ENCODE measurements at places on chromosomes 3 and 15. TPM values are rescaled to one million over a fixed set of nuclear protein-coding genes. Genes with fewer than 3 reads are reported as not detected.

Gene PXK
- 49.0 TPM for total RNA-seq

Gene GOLGA8Q
- total RNA-seq: 1.5 TPM

Gene FOXB1
- not detected for total RNA-seq

GRCh38 chr3:170077361-170077760, 39.6 kb downstream of the GPR160 start:
- H3K36me3 ChIP-seq: no peaks in the 10 kb centered on the region
- H3K27ac ChIP-seq: no peak overlapping the region
- H3K4me1 ChIP-seq: no peaks in the 10 kb centered on the region
- H3K4me3 ChIP-seq: no peak overlapping the region

DNA sequence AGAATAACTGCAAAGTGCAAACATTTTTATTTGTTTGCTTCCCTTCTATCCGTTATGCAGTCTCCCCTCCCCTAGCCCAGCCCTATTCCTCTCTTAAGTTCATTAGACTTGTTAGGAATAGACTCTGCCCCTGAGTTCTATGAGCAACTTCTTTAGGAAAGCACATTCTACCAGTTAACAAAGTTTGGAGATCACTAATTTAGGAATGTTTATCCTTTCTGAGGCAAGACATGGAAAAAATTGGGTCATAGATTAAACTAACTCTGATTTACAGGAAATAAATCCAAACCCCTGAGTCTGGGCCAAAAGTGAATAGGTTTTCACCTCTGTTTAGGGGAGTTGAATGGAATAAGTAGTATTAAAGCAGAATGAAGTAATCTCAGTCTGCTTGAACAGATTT, 34.4 kb downstream of the C3orf80 start:
- no peaks in the 10 kb centered on the region for H3K4me1 ChIP-seq
- no peak overlapping the region for H3K27ac ChIP-seq
- no peak overlapping the region for H3K4me3 ChIP-seq
- DNase-seq: no peak

DNA sequence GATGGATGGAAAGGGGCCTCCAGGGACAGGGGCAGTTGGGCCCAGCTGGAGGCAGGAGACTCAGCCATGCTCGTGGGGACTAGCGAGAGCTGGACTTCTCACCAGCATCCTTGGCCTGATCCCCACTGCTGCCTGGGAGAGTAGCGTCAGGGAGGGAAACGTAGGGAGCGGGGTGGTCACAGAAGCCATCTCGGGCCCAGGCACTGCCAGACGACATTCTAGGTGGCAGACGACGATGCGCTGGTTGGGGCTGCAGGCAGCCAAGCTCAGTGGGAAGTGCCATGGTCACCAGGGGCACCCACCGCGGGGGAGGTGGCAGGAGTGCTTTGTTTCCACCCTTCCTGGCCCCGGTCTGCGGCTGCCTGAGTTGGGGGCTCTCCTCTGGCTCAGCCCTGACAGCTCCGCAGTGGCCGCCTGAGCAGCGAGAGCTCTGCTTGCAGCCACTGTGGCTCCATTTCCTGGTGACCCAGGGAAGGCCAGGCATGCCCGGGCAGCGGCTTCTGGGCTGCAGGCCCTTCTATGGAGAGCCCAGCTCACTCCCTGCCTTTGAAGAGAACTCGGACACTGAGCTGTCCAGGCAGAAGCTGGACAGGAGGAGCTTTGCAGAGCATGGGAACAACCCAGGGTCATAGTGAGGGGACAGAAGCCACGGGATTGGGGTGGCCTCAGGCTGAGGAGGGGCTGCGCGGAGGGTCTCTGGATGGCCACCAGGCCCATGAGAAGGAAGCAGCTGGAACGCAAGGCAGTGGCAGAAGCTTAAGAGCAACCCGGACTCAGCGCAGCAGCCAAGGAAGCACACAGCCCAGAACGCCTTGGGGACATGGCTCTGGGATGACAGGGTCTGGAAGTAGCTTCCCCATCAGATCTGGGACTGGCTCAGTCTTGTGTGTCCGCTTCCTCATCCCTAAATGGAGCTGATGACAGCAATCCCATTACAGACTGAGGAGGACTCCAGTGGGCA, 30.8 kb downstream of the KLHL25 start:
- H3K27ac ChIP-seq: peak overlapping the region; percentile 54
- no peak for DNase-seq
- H3K4me3 ChIP-seq: no peak overlapping the region
- H3K27me3 ChIP-seq: no peaks in the 10 kb centered on the region
- peaks cover 43% of the 10 kb centered on the region for H3K36me3 ChIP-seq

DNA sequence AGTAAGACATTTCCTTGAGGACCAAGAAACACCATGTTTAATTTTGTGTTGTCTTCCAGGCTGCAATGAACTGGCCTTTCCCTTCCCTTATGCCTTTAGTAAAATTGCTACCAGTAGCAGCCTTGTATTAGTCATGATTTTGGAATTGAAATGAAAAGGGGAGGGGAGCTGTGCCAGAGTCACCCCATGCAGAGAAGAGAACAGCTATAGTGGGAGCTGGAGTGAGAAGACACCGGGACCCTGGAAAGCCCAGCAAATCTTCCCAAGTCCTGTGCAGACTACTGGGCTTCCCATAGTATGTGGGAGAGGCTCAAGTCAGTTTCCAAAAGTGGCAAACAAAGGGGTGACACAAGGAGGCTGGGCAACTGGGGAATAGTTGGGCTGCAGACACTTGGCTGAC, 178.5 kb downstream of the NR1D2 start:
- H3K4me1 ChIP-seq: no peaks in the 10 kb centered on the region
- no peaks in the 10 kb centered on the region for H3K36me3 ChIP-seq
- DNase-seq: no peak
- H3K4me3 ChIP-seq: no peak overlapping the region

- no peaks in the 10 kb centered on the region for H3K36me3 ChIP-seq
- DNase-seq: no peak
- H3K4me1 ChIP-seq: no peaks in the 10 kb centered on the region
- H3K27me3 ChIP-seq: no peaks in the 10 kb centered on the region
- H3K4me3 ChIP-seq: no peak overlapping the region
Measured at GRCh38 chr3:167502401-167502800, 28.6 kb upstream of the SERPINI2 start.

DNA sequence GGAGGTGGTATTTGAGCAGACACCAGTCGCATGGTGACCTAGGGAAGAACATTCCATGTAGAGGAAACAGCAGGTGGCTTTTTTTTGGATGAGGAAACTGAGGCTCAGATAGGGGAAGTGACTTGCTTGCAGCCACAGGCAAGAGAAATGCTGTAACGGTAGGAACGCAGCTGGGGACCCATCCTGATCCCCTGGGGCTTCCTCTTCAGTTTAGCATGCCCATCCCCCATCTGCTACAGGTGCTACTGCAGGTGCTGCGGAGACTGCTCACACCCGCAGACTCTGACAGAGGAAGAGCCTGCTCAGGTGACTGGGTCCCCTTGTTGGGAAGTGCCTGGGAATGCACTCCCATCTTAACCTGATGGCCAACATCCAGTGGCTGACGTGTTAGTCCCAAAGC, 55.4 kb upstream of the SEC13 start:
- no peaks in the 10 kb centered on the region for H3K36me3 ChIP-seq
- no peaks in the 10 kb centered on the region for H3K27me3 ChIP-seq
- no peak overlapping the region for H3K4me3 ChIP-seq
- H3K27ac ChIP-seq: no peak overlapping the region
- no peaks in the 10 kb centered on the region for H3K4me1 ChIP-seq

DNA sequence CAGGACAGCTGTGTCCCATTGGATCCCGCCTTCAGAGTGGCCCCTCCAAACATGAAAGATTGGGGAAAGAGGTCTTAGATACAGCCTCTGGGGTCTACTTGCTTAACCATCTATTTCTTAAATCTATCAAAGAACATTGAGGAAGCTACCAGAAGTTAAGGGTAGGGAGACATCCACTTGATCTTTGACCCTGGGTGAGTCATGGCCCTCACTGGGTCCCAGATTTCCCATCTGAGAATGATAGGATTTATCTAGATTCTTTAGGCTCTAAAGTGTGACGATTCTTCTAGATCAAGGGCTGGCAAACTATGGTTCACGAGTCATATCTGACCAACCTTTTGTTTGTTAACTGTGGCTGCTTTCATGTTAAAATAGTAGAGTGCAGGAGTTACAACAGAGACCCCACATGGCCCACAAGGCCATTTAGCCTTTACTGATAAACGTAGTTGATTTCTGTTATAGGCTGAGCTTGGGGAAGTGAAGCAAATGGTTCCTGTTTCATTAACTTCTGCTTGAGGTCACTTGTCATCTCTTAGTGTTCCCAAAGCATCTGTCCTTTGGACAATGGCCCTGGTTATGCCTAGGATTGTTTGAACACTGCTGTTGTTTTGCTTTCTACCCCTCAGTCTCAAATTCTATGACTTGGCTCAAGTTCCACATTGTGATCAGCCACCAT, 8.0 kb downstream of the MUC13 start:
- H3K36me3 ChIP-seq: no peaks in the 10 kb centered on the region
- no peak overlapping the region for H3K27ac ChIP-seq
- H3K27me3 ChIP-seq: no peaks in the 10 kb centered on the region
- H3K4me3 ChIP-seq: no peak overlapping the region
- DNase-seq: no peak

DNA sequence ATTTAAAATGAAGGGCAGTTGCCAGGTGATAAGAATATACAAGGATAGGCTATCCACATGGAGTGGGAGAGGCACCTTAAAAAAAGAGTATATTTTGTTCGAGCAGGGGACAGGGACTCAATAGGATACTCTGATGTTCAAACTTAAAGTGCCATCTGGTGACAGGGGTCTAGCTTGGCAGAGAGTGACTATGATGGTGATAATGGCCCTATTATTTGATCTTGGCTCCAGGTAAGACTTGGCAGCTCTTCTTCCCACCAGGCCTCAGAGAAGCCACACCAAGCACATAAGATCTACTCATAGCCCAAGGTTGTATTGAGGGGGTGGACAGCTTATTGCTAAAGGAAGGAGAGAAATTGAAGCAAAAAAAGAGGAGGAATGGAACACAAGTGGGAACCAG, 109.0 kb upstream of the MANF start:
- no peaks in the 10 kb centered on the region for H3K36me3 ChIP-seq
- H3K4me1 ChIP-seq: no peaks in the 10 kb centered on the region
- DNase-seq: no peak
- no peaks in the 10 kb centered on the region for H3K27me3 ChIP-seq
- no peak overlapping the region for H3K4me3 ChIP-seq
- H3K27ac ChIP-seq: no peak overlapping the region

- H3K27me3 ChIP-seq: no peaks in the 10 kb centered on the region
- no peak for DNase-seq
- no peaks in the 10 kb centered on the region for H3K4me1 ChIP-seq
- H3K4me3 ChIP-seq: no peak overlapping the region
- no peaks in the 10 kb centered on the region for H3K36me3 ChIP-seq
Measured at GRCh38 chr3:103406320-103406850, 971.6 kb downstream of the ZPLD1 start.

- no peak for DNase-seq
- no peaks in the 10 kb centered on the region for H3K36me3 ChIP-seq
- no peak overlapping the region for H3K27ac ChIP-seq
- no peak overlapping the region for H3K4me3 ChIP-seq
Measured at GRCh38 chr15:45132844-45133560, 3.2 kb downstream of the DUOX1 start.
